Esophagus muscularis mucosa (tissue), 4 donors: ENCODE measurements at places on chromosomes 12 and 14.

GRCh38 chr12:111173836-111174235 is 195.1 kb downstream of the PHETA1 start:
- no peak for DNase-seq

GRCh38 chr12:54131641-54132280 is 57.0 kb downstream of the SMUG1 start:
- no peak for DNase-seq

DNA sequence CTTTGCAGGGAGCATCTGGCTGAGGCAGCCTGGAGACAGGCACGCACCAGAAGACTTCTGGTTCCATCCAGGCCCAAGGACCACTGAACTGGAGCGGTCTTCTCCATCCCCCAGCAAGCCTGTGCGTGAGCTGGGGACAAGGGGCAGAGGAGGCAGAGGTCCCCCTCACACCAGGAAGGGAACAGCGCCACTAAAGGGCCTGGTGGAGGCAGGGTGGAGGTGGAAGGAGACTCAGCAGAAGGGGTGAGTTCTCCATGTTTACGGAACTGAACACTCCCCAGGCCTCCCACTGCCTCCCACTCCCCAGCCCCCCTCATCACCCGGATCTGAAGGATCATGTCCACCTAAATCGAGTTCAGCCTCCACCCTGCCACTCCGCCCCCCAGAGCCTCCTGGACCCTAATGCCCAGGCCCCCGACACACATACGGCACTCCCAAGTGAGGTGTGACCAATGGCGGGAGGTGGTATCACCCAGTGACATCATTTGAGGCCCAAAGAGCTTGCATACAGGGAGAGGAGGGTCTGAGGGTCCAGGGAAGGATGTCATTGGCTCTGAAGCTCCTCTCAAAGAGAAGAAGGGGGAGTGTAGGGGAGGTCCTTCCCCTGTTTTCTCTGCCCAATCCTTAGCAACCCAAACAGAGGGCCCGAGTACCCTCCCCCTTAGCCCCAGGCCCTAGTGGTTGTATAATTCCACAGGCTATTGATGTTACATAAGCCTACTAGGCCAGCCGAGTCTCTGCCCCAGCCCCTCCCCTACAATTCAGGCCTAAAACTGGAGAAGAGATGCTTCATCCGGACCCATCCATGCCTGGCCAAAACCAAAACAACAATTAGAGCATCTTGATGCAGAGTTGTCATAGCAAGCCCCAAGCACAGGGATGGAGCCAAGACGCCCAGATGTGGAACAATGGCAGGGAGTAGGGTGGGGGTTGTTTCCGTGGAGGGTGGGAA is 1.0 kb downstream of the FAIM2 start:
- DNase-seq, result no peak

DNA sequence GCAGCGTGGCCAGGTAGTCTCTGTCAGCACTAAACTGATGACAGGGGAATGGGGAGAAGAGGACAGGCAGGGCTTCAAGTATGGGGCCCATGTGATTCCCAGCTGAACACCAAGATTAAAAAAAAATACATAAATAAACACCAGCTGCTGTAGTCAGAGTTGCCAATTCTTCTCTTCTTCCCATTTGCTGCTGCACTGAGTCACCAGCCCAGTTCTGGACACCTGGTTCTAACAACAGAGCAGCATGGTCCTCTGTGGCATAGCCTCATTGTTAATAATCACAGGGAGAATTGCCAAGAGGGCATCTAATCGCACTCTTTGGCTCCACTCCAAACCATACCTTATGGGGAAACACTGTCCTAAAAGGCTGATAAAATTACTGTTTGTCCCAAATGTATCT is 15.1 kb downstream of the PPM1H start:
- peak; percentile 34 for DNase-seq

- no peak for DNase-seq
These were observed 12.8 kb upstream of the RILPL1 start for GRCh38 chr12:123546281-123546680.

DNA sequence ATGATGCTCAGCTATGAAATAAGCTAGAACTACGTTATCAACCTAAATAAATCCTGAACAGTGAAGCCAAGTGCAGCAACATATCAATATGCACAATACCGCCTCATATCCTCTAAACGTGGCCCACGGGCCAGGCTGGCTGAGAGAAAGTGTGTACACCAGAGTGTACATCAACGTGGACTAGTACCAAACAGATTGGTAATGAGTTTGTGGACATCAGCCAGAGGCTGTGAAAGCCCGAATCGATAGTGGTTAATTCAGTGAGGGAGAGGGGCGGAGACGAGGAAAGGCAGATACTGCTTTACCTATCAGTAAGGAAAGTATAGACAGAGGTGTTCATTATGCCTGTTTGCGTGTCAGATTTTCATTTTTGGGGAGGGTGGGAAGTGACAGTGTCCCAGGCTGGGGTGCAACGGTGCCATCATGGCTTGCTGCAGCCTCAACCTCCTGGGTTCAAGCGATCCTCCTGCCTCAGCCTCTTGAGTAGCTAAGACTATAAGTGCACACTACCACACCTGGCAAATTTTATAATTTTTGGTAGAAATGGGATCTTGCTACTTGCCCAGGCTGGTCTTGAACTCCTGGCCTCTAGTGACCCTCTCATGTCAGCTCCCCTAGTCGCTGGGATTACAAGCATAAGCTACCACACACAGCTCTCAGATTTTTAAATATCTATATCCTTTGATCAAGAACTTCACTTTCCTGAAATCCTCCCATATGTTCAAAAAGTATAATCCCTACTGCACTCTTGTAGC is 50.1 kb downstream of the ANAPC7 start:
- no peak for DNase-seq

GRCh38 chr12:33529810-33530209 is 90.2 kb upstream of the SYT10 start:
- no peak for DNase-seq

DNA sequence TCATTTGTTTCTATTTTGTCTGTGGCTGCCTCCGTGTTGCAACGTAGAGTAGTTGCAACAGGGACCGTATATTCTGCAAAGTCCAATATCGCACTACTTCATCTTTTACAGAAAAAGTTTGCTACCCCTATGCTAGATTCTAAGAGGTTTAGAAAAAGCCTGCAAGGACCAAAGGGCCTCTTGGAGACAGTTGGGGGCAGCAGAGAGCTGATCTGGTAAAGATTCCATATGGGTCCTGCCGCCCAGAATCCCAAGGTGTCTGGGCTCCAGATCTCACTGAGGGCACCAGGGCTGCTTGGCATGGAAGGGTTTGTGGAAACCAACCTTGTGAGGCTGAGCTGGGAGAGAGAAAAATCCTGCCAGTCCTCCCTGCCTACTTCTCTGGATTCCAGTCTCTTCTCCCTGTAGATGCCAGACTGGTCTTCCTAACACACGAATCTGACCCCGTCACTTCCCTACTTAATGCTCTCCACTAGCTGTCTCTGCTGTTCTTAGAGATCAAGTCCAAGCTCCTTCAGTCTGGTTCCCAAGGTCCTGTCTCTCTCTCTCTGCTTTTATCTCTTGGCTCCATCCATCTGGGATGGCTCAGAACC is 74.6 kb downstream of the GLRX5 start:
- DNase-seq, result no peak

GRCh38 chr12:78181544-78182162 is 351.0 kb downstream of the NAV3 start:
- no peak for DNase-seq

DNA sequence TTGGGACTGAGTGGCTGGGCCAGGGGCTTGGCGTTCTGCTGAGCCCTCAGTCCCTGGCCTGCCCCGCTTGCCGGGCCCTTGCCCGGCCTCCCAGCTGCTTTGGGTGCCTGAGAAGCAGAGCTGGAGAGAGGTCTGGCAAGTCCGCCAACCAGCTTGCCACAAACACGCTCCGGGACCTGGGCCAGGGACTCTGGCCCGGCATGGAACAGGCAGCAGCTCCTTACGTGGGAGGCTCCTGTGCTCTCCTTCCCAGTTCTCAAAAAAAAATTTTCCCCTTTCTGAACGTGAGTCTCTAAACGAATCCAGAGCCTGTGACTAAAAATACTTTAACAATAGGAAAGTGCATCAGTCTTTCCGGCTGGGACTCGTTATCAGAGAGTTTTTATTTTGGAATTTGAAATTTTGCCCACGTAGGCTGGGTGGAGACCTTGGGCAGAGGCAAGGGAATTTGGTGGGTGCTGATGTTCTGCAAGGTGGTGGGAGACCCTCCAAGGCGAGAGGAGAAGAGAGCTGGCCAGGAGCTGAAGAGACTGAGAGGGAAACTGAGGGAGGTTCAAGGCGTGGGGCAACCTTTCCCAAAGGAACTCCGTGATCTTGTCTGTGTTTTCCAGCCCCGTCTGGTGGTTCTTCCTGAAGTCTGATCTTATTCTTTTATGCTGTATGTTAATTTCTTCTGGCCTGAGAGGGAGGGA is 6.8 kb upstream of the NR4A1 start:
- DNase-seq, result no peak

- no peak for DNase-seq
These were observed 10.7 kb downstream of the PRH1 start for GRCh38 chr12:10873378-10873777.

DNA sequence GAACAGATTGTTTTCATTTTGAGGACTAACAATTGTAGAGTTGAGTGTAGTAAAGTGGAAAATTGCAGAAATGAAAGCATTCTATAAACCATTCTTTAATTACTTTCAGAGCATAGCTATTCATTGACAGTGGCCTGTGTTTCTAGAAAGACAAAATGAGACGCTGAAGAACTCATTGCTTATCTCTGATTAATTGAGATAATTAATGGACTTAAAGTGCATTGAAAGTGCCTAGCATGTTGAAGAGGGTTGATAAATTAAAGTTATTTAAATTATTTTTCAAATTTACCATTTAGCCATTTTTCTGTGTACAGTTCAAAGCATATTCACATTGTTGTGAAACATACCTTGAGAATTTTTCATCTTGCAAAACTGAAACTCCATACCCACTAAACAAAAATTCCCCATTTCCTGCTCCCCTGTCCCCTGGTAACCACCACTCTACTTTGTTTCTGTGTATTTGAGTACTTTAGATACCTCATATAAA is 57.4 kb downstream of the DAAM1 start:
- no peak for DNase-seq

DNA sequence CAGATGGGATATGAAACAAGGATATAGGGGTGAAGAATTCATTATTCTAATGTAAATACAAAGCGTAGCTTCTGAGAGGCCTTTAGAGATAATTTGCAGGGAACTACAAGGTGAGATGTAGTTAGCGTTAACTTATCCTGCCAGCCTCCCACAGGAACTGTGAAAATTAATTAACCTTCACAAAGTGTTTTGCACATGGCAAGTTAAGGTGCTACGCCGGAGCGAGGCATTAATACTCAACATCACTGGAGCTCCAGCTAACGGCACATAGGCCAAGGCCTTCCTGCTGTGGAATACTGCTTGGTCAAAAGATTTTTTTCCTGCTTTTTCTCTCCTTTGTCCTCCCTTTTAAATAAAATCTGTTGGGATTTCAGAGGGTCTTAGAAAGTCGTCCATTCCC is 86.5 kb downstream of the CRACR2A start:
- no peak for DNase-seq

DNA sequence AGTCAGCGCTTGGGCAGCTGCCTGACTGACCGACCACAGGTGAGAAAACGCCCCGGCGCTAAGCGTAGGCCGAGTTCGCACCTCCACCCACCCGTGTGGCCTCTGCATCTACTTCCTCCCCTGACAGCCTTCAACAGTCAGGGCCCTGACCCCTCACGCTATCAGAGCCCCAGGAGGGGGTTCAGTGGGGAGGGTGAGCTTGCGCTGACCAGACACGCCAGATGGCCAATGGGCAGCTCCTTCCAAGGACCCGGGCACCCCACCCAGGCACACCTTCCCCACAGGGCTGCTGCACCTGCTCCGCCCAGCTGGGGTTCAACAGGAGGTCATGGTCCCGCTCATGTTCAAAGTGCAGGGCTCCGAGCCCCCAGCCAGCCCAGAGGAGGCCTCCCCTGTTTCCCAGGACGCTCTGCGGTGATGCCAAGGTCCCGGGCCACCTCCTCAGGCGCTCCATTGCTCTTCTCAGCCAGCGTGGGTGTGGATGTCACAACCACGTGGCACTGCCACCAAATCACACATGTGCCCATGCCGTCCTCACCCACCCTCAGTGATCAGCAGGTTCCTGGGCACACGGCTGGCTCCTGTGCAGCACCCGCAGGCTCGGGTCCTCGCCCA is 48.7 kb upstream of the BCL11B start:
- DNase-seq, result peak; percentile 57

- no peak for DNase-seq
These were observed 413.9 kb downstream of the GALC start for GRCh38 chr14:87579036-87579435.

GRCh38 chr12:131369094-131369845 is 341.6 kb upstream of the SFSWAP start:
- no peak for DNase-seq

- no peak for DNase-seq
These were observed 146.4 kb upstream of the KRR1 start for GRCh38 chr12:75657831-75658230.

- peak; percentile 91 for DNase-seq
These were observed at the start of gene SLC8A3 for GRCh38 chr14:70188659-70189455. SLC8A3 (minus strand) TSS chr14:70188951; CDS start chr14:70168422, 20,529 bp downstream.

- DNase-seq, result no peak
These were observed 38.0 kb upstream of the RAP1B start for GRCh38 chr12:68572661-68573060.

- no peak for DNase-seq
These were observed 120.3 kb upstream of the NEDD1 start for GRCh38 chr12:96786791-96787190.

DNA sequence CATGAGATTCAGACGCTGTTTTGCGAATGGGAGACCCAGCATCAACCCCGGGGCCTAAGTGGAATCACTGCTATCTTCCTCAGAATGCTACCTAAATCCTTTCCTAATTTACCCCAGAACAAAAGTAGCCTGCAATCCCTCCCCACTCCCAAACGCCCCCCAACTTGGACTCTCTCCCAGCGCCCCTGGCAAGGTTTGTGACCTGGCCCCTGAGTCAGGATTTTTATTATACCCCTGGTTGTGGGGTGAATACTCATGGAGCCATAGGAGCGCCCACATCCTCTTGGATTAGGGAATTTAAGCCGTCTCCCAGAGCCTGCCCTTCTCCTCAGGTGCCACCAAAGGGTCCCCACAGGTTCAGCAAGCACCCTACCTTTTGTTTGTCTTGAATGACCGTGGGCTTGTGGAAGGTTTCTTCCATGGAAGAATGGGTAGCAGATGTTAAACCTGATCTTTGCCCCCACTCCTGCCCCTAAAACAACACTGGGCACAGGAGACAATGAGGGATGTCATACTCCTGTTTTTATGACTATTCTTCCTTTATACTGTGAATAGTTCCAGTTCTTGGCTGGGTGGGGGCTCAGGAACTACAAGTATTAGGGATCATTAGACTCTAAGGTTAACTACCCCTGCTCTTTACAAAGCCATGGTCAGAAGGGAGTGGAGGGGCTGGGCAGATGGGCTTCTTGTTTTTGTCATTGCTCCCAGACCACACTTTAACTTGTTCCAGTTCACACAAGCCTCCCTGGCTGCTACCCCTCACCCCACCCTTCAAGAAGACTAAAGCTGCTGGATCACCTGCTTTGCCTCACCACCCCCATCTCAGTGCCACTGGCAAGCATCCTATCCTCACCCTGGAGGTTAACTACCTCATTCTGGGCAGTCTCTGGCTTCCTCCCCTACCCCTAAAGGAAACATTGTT is 630 bp downstream of the MYL6B start:
- DNase-seq, result no peak

- DNase-seq, result no peak
These were observed 59.1 kb downstream of the ISCA2 start for GRCh38 chr14:74552623-74553022.
